ENCODE measurements at places on chromosomes 3 and 15. TPM values are rescaled to one million over a fixed set of nuclear protein-coding genes. Genes with fewer than 3 reads are reported as not detected.

Gene NOX5
- not detected for total RNA-seq

Gene CCDC9B
- total RNA-seq, result 4.6 TPM

Gene SST
- not detected for total RNA-seq

Gene DZIP1L
- 6.3 TPM for total RNA-seq

Gene STAC
- 4.4 TPM for total RNA-seq

Gene NBEAL2
- total RNA-seq, result 4.0 TPM

Gene SIAH2
- 25.1 TPM for total RNA-seq

- no peak for DNase-seq
Observed at GRCh38 chr3:29363110-29363509, 82.2 kb downstream of the RBMS3 start.

- peak; percentile 15 for DNase-seq
Observed at GRCh38 chr3:31096661-31097395, 202.4 kb upstream of the GADL1 start.

DNA sequence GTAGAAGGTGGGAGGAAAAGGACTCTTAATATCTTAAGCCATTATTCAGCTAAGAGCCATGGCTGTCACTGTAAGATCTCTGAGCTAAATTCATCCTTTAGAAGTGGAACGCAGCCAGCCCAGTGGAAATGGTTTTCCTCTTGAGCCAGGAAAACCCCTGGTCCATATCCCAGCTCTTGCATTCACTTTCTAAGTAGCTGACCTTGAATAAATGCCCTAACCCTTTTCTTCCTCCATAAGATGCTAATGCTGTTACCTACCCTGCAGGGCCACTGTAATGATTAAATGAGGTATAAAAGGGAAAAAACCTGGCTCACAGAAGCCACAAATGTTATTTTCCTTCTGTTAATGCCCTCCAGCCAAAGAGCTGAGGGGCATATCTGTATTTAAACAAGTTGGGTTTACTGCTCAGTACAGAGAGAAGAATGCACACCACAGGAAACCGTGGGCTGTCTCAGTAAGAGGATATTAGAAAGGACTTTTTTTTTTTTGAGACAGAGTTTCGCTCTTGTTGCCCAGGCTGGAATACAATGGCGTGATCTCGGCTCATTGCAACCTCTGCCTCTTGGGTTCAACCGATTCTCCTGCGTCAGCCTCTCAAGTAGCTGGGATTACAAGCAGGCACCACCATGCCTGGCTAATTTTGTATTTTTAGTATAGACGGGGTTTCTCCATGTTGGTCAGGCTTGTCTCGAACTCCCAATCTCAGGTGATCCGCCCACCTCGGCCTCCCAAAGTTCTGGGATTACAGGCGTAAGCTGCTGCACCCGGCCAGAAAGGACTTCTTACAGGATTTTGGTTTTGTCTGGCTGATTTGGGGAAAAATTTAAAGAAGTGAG lies 6.8 kb downstream of the UBL7 start:
- DNase-seq, result no peak

DNA sequence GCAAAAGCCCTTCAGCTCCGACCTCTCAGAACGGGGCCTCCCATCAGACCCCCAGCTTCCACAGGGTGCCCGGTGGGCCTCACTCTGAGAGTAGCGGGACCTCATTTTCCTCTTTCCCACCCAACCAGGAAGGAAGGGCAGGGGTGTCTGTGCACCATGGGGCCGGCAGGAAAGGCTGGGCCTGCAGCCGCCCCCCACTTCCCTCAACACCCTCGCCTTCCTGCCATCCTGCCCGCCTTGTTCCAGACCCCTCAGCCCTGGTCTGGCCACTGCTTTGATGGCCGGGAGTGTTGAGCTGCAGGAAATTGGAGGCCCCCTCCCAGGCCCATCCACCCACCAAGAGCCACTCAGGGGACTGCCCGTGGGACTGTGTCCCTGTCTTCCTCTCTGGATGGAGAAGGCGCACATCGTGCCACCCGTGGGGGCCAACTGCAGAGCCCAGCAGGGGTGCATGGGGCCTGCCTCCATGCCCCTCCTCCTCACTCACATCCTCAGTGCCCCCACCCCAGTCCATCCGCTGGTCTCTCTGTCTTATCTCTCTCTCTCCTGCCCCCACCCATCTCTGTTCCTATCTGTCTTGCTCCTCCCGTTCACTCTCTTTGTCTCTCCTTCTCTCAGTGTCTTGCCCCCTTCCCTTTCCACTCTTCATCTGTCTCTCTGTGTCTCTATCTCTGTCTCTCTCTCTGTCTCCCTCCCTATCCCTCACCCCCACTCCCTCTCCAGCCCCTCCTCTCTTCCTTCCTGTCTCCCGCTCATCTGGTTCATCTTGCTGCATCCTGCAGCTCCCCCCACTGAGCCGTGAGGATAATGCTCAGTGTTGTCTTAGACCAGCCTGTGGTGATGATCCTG lies 1.8 kb upstream of the PLXND1 start:
- DNase-seq, result peak; percentile 38

DNA sequence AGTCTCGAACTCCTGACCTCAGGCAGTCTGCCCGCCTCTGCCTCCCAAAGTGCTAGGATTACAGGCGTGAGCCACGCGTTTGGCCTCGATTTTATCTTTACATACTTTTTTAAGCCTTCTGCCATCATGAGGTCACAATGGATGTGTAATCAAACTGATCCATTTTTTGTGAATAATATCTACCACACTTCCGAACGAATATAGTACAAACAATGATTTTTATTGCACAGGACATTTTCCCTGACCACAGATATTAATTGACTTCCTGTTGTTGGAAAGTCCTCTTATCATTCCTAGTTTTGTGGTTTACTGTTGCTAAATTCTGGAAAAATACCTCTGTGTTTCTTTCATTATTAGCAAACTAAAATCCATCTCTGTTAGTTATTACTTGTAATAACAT lies 68.9 kb downstream of the MINDY2 start:
- no peak for DNase-seq

- DNase-seq, result no peak
Observed at GRCh38 chr3:50930371-50931208, 255.9 kb downstream of the DOCK3 start.

DNA sequence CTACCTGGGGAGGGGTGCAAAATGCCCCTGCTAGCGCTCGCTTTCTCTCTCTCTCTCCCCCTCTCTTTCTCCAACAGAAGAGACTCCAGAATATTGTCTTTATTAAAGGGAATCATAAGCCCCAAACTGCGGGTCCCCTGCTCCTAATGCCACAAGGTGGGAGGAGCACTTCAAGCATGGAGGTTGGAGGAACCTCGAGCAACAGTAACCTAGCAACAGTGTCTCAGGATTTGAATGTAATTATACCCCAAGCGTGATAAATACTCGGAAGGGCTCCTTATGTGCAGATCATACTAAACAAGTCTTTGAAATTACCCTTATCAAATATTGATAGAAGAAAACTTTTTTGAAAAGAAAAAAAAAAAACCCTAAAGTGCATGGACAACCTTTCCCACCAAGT lies 582.2 kb upstream of the PPP2R3A start:
- DNase-seq, result no peak

DNA sequence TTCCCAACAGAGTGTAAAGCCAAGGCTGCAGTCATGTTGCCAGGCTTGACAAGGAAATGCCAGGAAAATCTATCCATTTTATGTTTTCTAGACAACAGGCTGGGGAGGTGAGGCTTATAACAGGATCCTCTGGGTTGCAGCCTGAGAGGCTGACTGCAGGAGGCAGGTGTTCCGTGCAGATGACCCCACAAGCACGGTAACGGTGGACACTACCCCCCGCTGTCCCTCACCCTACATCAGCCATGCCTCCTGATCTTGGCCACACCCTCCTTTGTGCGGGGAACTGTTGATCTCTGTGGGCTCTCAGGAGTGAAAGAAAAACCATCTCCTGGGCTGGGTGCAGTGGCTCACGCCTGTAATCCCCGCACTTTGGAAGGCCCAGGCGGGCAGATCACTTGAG lies 68.0 kb upstream of the ADPGK start:
- DNase-seq, result no peak

DNA sequence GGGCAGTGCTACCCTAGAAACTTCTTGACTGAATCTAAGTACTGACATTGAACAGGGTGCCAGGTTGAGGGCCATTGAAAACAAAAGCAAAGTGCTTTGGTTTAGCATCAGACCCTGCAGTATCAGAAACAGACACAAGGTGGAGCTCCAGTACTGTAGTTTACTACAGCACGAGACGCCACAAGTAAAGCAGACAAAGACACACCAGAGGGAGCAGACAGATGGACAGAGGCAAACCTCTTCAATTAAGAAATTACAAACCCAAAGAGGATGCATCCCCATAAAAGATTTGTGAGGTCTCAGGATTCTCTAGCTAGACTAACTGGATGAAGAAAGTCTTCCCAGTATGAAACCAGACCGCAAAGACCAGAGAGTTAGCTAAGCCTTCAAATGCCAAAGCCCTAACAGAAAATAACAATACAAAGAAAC lies 16.6 kb downstream of the TOP2B start:
- DNase-seq, result peak; percentile 56

- no peak for DNase-seq
Observed at GRCh38 chr3:147371140-147371539, 35.2 kb downstream of the ZIC4 start.

DNA sequence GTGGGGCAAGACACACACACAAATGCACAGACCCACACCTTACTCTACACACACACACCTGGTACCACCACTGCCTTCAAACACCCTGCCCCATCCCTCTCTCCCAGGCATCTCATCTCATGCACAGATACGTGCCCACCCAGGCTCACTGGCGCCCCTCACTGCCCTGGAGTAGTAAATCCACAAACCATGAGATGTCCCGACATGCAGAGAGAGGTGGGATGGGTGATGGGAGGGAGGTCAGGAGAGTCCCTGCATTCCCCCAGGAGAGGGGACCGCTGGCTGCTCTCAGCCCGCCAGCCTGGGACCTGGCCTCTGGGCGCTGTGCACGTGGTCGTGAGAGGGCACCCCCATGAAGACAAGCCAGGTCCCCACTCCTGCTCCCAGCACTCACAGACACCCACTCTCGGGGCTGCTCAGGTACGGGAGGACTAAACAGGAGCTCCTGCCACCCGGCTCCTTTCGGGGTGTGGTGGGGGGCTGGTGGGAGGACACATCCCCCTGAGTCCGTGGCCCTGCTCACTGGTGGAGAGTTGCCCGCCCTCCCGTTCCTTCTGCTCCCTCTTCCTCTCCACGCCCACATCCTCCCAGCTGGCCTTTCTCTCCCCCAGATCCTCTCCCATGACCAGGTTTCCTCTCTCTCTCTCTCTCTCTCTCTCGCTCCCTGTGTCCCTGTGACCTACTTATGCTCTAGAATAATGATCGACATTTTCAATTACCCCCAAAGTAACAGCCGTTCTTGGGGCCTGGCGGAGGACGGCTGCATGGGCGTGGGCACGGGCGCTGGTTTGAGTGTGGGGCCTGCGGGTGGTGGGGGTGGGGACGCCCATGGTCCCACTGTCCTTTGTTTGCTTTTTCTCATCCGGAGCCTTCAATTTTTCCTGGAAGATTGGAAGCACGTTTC lies 18.9 kb upstream of the CSPG4 start:
- DNase-seq, result no peak

GRCh38 chr15:34436956-34437442 lies 609 bp downstream of the GOLGA8A start:
- DNase-seq, result no peak

GRCh38 chr3:17190353-17191078 lies 305.8 kb downstream of the PLCL2 start:
- DNase-seq, result no peak

DNA sequence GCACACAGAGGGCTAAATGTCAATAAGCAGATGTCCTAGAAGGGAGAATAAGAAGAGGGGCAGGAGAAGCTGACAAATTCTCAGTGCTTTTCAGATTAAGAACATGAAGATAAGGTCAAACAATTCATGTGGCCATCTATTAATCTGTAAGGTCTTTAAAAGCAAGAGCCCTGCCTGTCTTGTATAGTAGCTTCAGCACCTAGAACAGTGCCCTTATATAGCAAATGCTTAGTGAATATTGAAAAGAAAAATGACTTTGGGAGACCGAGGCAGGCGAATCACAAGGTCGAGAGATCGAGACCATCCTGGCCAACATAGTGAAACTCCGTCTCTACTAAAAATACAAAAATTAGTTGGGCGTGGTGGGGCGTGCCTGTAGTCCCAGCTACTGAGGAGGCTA lies 18.1 kb downstream of the SNTN start:
- DNase-seq, result no peak

DNA sequence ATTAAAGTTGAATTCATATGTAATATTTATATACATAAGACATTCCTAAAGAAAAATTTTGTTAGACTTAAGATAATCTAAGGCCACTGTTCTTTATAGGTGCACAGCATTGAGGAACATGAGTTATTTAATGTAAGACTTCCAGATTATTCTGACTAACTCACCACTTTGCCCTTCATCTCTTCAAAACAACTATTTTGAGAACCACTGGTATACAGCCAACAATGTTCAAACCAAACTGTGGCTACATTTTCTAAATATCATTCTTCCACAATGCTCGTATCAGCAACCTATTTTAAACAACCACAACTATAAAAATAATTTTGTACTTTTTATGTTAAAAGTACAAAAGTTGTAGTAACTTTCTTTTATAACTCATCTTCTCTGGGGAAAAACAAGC lies 199.8 kb upstream of the ALCAM start:
- no peak for DNase-seq

DNA sequence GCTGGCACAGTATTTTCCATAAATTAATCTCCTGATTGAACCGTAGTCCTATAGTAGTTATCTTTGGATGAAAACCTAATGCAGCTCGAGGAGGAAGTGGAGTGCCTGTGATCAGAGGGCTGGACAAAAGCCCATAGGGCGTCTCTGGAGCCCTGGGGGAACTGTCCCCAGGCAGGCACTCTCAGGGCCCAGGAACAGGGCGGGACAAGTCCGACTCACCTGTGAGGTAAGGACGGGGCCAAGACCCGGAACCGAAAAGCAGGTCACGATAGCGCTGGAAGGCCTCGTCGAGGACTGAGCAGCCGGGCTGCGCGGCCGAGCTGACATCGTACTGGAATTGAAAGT lies 341 bp downstream of the HEXA start:
- DNase-seq, result no peak

- no peak for DNase-seq
Observed at GRCh38 chr15:95016511-95017229, 785.3 kb downstream of the MCTP2 start.

GRCh38 chr3:47884603-47885002 lies 81.7 kb downstream of the DHX30 start:
- DNase-seq, result no peak

- no peak for DNase-seq
Observed at GRCh38 chr3:121592856-121593702, at the start of gene FBXO40. Gene FBXO40, plus strand, starts transcription at chr3:121593379. Its CDS starts 27,197 bp downstream, at chr3:121620576.

- no peak for DNase-seq
Observed at GRCh38 chr15:96369825-96370621, 39.5 kb downstream of the NR2F2 start.

- DNase-seq, result peak; percentile 49
Observed at GRCh38 chr3:152382312-152383135, 113.8 kb downstream of the MBNL1 start.

GRCh38 chr3:133527081-133527715 lies 46.3 kb upstream of the CDV3 start:
- no peak for DNase-seq

GRCh38 chr15:64249883-64250575 lies 87.2 kb upstream of the PPIB start:
- no peak for DNase-seq

Measured in H4 (cell line).